ENCODE measurements at places on chromosomes 4 and X. TPM values are rescaled to one million over a fixed set of nuclear protein-coding genes. Genes with fewer than 3 reads are reported as not detected.

ITM2A gene
- polyA plus RNA-seq, result 2.8 TPM

LRP2BP gene
- polyA plus RNA-seq, result 1.1 TPM

CDS1 gene
- polyA plus RNA-seq, result 0.33 TPM

GYPE gene
- 3.4 TPM for polyA plus RNA-seq

USP17L19 gene
- polyA plus RNA-seq, result not detected

P2RY8 gene
- 0.31 TPM for polyA plus RNA-seq
